ENCODE measurements at places on chromosomes 16 and 17. TPM values are rescaled to one million over a fixed set of nuclear protein-coding genes. Genes with fewer than 3 reads are reported as not detected.

ZDHHC7 gene
- 23.6 TPM for total RNA-seq

STAT5B gene
- total RNA-seq = 128 TPM

GRCh38 chr16:28478506-28479180, 6.5 kb upstream of the NPIPB7 start:
- peaks cover 17% of the 10 kb centered on the region for H3K36me3 ChIP-seq
- H3K27me3 ChIP-seq = no peaks in the 10 kb centered on the region
- H3K4me3 ChIP-seq = no peak overlapping the region

- H3K27ac ChIP-seq = no peak overlapping the region
Observed at GRCh38 chr17:73324711-73325526, 13.1 kb upstream of the CDC42EP4 start.

CDH5 gene
- total RNA-seq = not detected

DNA sequence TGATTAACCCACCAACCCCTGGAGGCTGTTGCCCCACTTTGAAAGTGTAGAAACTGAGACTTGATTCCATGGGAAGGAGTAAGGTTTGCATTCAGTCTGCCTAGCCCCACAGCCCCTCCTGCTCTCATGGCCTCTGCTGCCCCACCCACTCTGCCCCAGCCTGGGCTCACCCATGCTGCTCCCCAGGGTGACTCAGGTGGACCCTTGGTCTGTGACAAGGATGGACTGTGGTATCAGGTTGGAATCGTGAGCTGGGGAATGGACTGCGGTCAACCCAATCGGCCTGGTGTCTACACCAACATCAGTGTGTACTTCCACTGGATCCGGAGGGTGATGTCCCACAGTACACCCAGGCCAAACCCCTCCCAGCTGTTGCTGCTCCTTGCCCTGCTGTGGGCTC, 6.5 kb downstream of the PRSS41 start:
- no peaks in the 10 kb centered on the region for H3K4me1 ChIP-seq
- no peaks in the 10 kb centered on the region for H3K36me3 ChIP-seq
- H3K27me3 ChIP-seq = peaks cover 2% of the 10 kb centered on the region
- H3K4me3 ChIP-seq = no peak overlapping the region

SLC6A2 gene
- not detected for total RNA-seq

GRCh38 chr17:66317629-66318028, 15.2 kb downstream of the PRKCA start:
- H3K27me3 ChIP-seq = no peaks in the 10 kb centered on the region
- no peak for DNase-seq
- peak overlapping the region; percentile 69 for H3K27ac ChIP-seq
- H3K4me3 ChIP-seq = no peak overlapping the region
- H3K36me3 ChIP-seq = peaks cover 64% of the 10 kb centered on the region

DNA sequence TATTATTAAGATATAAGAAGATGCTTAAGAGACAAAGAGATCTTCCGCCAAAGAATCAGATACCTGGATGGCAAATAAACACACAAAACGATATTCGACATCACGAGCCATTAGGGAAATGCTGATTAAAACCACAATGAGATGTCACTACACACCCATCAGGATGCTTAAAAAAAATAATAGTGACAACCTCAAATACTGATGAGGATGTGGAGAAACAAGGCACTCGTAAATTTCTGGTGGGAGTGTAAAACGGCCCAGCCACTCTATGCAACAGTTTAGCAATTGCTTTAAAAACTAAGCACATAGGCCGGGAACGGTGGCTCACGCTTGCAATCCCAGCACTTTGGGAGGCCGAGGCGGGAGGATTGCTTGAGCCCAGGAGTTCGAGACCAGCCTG, 39.4 kb downstream of the TBC1D16 start:
- no peak for DNase-seq
- H3K36me3 ChIP-seq = peaks cover 4% of the 10 kb centered on the region
- H3K4me1 ChIP-seq = peaks cover 51% of the 10 kb centered on the region
- H3K27ac ChIP-seq = peak overlapping the region; percentile 94
- peak overlapping the region; percentile 13 for H3K4me3 ChIP-seq
- no peaks in the 10 kb centered on the region for H3K27me3 ChIP-seq

DNA sequence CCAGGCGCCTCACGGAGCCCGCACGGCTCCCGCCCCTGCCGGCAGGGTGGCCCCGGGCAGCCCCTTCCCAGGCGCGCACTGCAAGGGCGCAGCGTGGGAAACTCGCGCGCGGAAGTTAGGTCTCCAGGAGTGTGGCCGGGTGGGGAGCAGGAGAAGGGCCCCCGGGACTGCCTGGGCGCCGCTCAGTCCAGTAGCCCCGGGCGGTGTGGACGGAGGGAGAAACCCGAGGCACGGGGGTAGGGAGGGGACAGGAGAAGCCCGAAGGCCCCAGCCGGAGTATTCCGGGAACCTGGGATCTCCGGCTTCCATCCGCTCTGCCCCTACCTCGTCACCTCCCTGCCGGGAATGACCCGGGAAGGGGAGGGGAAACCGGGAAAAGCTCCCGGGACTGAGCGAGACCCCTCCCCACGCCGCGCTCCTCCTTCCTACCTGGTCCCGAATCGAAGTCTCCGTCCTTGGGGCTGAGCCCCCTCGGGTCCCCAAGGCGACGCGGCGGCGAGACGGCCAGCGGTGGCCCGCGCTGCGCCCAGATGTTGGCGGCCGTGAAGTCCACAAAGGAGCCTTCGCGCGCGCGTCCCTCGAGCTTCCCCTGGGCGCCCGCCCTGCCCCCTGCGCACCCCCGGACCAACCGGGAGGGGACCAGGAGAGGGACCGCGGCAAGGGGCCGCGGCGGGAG, 418 bp downstream of the SOCS3 start:
- H3K4me3 ChIP-seq = peak overlapping the region; percentile 87
- H3K27me3 ChIP-seq = peaks cover 10% of the 10 kb centered on the region
- peaks cover 28% of the 10 kb centered on the region for H3K36me3 ChIP-seq
- DNase-seq = peak; percentile 46
- H3K4me1 ChIP-seq = peaks cover 40% of the 10 kb centered on the region
